ENCODE measurements at places on chromosomes 11 and 22. TPM values are rescaled to one million over a fixed set of nuclear protein-coding genes. Genes with fewer than 3 reads are reported as not detected.

The AMOTL1 gene
- polyA plus RNA-seq, result 52.6 TPM

The SLC1A2 gene
- polyA plus RNA-seq, result 14.1 TPM

The MAJIN gene
- polyA plus RNA-seq, result not detected

The ELP4 gene
- polyA plus RNA-seq, result 28.1 TPM

Data from right lung (tissue), 10 donors.